ENCODE measurements at places on chromosomes 11 and 22.

- no peak for DNase-seq
These were observed 39.5 kb downstream of the B3GAT1 start for GRCh38 chr11:134372536-134372935.

DNA sequence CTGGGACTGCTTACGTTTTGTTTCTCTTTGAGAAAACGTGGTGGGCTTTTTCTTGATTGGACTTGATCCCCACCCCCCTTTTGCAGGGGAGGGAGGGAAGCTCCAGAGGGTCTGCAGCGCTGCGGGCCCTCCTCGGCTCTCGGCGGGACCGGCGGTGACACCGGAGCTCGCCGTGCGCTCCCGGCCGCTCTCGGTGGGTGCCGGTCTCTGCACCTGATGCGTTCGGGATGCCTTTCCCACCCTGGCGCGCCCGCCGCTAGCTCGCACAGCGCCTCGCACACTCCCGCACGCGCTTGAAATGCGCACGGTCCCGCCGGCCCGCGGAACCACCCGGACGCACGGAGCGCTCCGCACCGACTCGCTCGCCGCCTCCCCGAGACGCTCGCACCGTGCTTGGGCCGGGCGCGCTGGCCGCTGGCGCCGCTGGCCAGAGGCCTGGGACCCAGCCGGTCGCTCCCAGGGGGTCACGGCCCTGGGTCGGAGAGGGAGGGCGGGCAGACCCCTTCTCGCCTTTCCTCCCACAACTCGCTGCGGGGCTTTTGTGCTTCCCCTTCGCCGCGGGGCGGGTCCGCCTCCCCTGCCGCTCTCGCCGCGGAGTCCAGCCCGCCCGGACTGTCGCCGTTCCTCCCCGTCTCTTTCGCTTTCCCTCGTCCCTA lies 1.0 kb downstream of the ZBTB16 start:
- DNase-seq: no peak

- DNase-seq: no peak
These were observed 29.2 kb downstream of the PDGFB start for GRCh38 chr22:39215426-39216142.

GRCh38 chr22:40033586-40034380 lies 39.0 kb downstream of the FAM83F start:
- no peak for DNase-seq

DNA sequence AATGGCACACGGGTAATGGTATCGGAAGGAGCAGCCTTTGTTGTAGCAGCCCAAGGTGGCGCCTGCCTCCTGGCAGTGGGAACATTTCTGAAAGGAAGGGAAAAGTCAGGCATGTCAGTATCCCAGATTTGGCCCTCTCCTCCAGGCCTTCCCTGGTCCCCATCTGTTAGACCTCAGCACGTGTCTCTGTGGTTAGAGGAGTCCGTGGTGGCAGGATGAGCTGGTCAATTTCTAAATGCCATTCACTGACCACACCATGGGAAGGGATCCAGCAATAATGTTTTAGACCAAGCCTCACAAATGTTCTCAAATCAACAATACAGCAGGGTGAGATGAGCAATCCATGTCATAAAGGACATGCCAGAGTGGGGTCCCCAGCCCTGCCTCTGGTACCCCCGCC lies 49.0 kb upstream of the CYP2D6 start:
- peak; percentile 38 for DNase-seq

DNA sequence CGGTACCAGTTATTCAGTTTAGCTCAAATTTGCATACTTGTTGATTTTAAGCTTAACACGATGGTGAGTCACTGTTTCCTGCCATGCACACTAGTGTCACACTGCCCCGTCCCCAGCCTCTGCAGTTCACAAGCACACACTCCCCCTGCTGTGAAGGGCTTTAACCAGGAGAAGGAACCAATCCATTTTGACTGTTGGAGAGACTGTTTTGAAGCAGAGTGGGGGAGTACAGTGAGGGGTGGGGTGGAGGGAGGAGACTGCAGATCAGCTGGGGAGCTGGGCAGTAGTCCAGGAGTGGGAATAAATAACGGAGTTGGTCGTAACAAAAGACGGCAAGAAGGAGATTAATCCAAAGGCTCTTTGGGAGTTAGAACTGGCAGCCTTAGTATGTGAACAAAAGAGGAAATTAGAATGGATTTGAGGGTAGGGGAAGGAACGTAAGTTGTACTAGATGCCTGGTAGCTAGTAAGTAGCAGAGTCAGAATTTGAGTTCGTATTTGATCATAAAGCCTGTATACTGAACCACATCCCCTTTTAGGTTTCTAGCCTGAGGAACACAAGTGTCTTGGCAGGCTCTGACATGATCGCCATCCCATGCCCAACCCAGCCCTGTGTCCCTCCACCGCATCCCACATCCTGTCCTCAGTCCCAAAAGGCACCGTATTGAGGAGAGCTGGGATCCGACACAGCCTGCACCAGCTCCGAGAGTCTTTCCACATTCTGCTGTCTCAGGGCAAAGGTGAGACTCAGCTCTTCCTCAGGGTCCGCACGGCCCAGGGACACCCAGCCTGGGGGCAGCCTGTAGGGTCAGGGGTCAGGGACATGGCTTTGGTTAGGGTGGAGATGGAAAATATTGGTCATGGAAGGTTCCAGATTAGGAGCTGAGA lies 862 bp downstream of the TPP1 start:
- no peak for DNase-seq

DNA sequence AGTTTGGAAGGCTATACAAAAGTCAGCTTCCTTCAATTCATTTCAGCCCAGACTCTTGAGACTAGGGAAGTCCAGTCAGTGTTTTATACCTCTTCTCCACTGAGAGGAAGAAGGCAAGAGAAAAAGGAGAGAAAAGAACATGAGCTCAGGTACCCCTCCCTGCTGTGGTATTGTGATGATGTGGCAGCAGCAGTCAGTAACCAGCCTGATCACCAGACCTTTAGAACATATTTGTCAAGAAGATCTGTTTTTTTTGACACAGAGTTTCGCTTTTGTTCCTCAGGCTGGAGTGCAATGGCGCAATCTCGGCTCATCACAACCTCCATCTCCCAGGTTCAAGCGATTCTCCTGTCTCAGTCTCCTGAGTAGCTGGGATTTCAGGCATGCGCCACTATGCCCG lies 21.2 kb upstream of the RPS13 start:
- no peak for DNase-seq

GRCh38 chr11:90364527-90364926 lies 141.7 kb upstream of the CHORDC1 start:
- no peak for DNase-seq

- no peak for DNase-seq
These were observed 13.1 kb upstream of the MMP1 start for GRCh38 chr11:102810950-102811660.

GRCh38 chr22:28017859-28018258 lies 98.8 kb upstream of the PITPNB start:
- no peak for DNase-seq

DNA sequence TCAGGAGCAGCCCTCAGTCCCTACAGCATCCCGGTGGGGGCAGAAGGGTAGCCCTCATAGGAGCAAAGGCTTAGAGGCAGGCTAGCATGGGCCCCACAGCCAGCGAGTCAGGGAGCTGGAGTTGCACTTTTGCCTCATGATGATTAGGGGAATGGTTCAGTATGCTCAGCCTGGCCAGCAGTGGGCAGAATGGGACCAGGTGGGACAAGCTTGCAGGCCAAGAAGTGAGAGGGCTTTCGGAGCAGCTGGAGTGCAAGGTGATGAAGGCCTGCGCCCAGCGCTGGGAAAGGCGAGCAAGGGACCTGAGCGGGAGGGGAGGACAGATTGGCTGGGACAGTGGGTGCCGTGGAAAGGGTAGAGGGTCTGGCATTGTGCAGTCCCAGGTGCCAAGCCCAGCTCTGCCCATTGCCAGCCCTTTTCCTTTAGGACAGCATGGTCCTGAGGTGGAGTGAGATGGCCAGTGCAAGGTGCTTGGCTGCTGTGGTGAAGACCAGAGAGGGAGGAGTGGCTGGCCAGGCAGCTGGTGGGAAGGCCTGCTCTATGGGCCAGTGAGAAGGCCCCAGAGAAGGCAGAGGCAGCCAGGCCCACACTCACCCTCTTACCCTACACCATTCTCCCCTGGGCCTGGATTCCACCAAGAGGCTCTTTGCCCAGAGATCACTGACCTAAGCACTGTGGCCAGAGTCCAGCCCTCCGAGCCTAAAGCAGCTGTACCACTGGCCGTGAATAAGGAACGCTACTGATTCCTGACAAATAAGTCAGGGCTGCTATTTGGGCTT lies 47.9 kb upstream of the SUSD2 start:
- no peak for DNase-seq

DNA sequence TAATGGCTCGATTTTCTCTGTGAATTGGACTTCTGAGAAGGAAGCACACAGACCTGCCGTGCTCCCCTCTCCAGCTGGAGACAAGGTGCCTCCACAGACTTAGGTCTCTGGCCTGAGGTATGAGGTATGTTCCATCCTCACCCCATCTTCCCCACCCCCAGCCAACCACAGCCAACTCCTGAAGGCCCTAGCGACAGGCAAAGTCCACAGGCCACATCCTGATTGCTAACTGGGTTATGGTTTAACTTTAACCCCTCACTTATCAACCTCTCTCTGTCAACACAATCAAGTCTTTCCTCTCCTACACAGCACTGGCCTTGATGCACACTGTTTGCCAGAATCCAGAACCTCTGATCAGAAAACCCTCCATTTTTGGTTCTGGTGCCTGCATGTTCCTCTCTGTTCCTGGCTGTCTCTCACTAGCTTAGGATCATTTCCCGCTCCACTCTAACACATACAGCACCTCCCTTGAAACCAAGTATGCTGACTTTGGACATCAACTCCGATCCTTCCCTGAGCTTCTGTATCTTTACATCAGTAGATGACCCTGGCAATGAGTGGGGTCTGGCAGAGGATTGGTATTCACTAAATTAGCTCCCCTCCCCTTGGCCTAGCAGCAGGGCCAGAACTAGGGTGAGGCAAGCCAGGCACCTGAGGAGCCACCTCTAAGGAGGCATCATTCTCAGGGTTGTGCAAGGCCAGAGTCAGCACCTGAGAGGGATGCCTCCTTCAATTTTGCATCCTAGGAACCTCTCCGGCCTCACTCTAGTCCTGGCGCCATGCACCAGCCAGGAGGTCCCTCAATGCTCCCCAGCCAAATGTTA lies 22.0 kb downstream of the JAML start:
- DNase-seq: no peak

DNA sequence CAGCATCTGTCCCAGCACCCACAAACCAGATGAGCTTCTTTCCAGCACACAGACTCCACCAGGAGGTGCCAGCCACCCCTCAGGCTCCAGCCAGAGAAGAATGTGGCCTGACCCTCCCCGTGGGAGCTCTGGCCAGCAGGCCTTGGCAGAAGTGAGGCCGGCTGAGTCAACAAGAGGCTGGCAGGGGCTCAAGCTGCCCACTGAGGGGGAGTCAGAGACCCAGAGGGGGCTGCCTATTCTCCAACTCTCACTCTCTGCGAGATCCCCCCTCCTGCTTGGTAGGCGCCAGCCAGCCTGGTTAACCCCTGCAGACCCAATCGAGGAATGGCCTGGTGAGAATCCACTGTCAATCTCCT lies 10.6 kb upstream of the CDC42EP1 start:
- no peak for DNase-seq

DNA sequence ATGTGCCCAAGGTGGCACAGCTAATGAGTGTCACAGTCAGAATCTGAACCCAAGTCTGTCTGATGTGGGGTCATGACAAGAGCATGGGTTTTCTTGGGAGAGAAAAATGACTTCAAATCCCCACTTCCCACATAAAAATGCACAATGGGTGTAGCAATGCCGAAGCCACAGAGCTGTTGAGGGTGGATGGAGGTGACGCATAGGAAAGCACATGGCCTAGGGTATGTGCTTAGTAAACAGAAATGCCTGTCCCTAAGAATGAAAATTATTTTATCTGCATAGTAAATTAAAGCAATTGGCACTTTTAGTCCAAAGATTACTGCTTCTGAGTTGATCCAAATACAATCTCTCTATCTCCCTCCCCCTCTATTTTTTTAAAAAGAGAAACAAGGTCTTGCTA lies 10.9 kb downstream of the MICAL3 start:
- DNase-seq: no peak

GRCh38 chr22:39818094-39818493 lies 75.5 kb downstream of the ENTHD1 start:
- DNase-seq: no peak

- DNase-seq: no peak
These were observed 6.0 kb upstream of the RPL3 start for GRCh38 chr22:39325392-39325932.

DNA sequence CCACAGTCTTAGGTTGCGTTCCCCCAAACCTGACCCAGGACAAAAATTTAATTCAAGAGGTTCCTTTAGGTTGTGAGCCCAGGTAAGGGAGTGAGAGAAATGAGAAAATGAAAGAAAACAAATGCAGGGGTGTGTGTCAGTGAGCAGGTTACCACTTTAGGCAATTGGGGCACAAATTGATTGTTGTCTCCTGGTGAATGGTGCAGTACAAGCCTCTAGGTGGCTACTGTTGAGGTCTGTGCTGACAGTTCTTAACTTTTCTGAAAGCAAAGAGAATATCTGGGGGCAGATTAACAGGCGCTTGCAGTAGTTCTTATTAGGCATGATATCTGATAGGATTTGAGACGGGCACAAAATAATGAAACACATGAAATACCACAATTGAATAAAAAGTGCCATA lies 894.6 kb downstream of the FAM181B start:
- DNase-seq: no peak

DNA sequence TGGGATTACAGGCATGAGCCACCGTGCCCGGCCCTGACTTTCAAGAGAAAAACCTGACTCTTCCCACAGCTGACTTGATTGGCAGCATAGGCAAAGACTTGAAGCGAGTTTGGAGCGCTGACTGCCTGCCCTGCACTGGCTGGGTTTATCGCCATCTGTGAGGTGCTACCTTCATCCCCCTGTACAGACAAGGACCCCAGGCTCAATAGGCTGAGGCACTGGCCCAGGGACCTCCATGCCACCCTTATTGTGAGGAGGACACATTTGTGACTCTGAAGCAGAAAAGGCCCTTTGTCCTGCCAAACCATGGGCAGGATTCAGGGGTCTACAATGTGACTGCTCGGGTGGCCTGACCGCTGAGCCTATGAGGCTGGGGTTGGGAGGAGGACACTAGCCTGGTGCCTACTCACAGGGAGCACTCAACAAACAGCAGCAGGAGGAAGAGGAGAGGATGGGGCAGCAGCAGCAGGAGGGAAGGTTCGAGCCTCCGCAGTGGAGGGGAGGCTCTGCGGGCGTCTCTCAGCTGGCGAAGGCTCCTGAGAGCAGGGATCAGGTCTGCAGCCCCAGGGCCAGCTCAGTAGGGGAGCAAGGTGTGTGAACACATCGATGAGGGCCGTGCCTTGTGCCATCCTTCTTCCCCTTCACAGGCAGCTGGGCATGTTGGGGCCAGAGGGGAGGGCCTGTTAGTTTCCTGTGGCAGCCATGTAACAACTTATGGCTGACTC lies 72.9 kb upstream of the WNT7B start:
- no peak for DNase-seq

DNA sequence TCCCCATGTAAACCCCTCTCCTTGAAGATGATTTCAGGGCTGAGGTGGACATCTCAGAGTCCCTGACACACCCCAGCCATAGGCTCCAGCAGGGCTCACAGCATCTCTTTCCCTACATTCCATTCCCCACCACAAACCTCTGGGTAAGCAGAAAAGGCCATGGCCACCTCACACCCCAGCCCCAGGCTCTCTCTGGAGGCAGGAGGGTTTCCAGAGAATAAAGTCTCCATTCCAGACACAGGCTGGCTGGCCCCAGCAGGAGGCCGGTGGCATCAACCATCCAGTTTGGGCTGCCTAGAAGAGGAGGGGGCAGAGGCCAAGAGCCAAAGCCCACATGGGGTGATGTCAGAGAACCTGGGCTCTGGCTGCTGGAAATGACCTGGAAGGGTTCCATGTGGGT lies 61.4 kb downstream of the TP53I11 start:
- no peak for DNase-seq
